ENCODE measurements at places on chromosomes 12 and 14.

DNA sequence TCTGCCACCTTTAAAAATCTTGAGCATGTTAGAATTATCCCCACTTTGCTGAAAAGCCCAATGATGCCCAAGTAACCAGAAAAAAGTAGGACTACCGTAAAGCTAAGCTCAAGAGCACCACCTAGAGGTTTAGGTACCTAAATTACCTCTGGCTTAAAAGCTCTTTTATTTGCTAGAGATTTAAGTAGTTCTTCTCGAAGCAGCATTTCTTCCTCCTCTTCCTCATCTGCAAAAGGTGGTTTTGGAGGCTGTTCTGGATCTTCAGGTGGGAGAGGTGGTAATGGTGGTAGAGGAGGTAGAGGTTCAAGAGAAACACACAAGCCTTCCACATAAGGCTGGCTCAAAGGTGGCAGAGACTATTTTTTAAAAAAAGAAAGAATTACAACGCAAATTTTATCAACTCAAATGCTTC is 26.9 kb downstream of the ZFC3H1 start:
- DNase-seq, result peak; percentile 0

- DNase-seq, result no peak
Measured at GRCh38 chr12:131260954-131261353, 307.2 kb downstream of the ADGRD1 start.

GRCh38 chr12:123270214-123271000 is 1.2 kb downstream of the CDK2AP1 start:
- peak; percentile 63 for DNase-seq

DNA sequence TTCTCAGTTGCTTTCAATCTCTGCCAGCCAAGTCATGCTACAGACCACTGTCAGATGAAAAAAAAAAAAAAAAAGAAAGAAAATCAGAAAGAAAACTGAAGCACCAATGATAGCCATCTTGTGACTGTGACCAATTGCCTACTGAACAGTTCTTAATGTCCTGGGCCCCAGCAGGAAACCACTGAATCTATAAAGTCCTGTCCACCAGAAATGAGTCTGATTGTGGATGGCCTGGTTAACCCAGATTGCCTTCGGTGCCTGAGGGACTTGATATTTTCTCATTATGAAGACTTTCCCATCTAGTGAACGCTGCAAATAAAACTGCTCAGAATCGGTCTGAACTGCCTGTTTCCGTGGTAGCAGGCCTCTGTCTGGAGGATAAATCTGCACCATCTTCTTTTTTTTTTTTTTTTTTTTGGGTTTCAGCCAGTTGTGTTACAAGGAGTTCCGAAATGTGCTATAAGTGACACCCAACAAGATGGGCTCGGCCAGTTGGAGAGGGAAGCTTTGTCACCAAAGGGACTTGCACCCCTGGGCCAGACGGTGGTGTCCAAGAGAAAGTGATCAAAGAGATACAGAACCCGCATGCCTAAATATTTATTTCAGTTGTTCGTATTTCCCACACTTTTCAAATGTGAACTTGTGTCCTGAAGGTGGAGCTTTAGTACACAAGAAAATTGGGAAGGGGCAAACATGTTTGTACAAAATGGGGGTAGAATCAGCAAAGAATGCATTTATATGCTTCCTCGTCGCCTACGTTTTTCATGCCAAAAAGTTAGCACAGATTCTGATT is 3.0 kb upstream of the PLXNC1 start:
- no peak for DNase-seq

- no peak for DNase-seq
Measured at GRCh38 chr12:130818635-130819576, 20.1 kb downstream of the STX2 start.
